ENCODE measurements at places on chromosomes 1 and 21. TPM values are rescaled to one million over a fixed set of nuclear protein-coding genes. Genes with fewer than 3 reads are reported as not detected.

The RERE gene
- total RNA-seq, result 18.0 TPM

The DSCAM gene
- total RNA-seq, result 0.06 TPM

The SPRR2G gene
- total RNA-seq, result not detected

The ZNF697 gene
- total RNA-seq, result 6.8 TPM

The DDR2 gene
- total RNA-seq, result 1.3 TPM

The MTARC2 gene
- 13.8 TPM for total RNA-seq

The PINK1 gene
- 44.3 TPM for total RNA-seq

The DNAJC8 gene
- total RNA-seq, result 105 TPM

The KPRP gene
- not detected for total RNA-seq

The CFHR5 gene
- not detected for total RNA-seq

The CBS gene
- 65.7 TPM for total RNA-seq

The KRTAP7-1 gene
- not detected for total RNA-seq

All from epithelial cell of proximal tubule (primary cell).